ENCODE measurements at places on chromosomes 16 and 17.

DNA sequence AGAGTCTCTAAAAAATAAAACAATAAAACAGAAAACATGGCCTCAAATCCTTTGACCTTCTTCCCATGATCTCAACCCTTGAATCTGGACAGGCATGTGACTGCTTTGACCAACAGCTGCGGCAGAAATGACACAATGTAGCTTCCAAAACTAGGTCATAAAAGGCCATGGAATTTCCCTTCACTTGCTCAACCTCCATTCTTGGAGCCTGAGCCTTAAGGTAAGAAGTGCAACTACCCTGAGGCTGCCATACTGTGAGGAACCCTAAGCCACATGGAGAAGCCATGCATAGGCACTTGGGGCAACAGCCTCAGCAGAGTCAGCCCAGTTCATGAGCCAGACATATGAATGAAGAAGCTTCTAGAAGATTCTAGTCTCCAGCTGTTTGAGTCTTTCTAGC lies 75.7 kb upstream of the BRD7 start:
- DNase-seq, result no peak

DNA sequence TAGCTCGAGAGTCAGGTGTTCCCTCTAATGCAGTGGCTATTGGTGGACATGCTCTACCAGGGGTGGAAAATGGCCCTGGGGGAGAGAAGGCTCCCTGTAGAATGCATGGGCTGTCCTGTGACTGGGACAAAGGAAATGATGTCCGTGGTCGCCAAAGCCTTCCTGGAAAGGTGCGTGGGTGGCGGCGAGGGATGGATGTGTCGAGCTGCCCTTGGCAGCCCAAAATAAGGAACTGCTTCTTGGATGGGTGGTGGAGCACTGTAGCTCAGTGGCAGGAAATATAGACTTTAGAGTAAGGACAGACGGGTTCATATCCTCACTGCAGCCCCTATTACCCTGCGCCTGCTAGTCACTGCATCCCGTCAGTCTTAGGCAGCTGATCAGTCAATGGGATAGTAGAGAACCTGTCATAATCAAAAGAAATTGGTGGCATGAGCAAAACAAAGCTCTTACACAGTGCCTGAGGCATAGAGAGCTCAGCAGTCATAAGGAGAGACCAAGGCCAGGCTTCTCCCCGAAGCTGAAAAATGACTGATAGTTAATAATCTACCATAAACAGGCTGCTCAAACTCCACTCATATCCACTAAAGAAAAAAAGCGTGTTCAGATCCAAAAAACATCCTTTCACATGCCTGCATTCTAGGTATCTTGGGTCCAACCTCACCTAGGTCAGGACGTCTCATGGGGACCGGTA lies 123.5 kb upstream of the PLCG2 start:
- DNase-seq, result no peak

- no peak for DNase-seq
Measured at GRCh38 chr17:62987136-62987535, 21.1 kb downstream of the TANC2 start.

DNA sequence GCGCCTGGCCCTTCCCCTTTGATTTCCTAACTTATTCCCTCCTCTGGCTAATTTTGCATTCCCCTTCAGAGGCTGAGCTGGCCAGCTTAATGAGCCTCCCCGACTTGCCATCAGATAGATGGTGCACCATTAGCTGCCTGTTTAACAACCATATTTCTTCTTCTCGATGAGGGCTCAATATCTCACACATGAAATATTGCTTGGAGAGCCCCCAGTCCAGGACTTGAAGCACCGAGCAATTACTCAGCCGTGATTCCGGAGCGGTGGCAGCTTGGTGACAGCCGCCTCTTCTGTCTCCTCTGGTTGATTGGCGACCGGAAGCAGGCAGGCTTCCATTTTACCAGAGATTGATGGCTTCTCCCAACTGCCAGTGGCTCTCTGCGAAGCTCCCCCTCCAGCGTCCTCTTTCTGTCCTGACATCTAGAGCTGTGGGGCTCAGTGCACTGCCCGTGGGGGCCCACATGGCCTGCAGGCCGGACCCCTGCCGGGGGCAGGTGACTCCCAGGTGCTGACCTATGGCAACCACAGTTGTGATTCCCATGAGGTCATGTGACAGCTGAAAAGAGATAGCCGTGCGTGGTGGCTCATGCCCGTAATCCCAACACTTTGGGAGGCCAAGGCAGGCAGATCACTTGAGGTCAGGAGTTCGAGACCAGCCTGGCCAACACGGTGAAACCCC lies 133.7 kb upstream of the SEC14L1 start:
- DNase-seq, result no peak

DNA sequence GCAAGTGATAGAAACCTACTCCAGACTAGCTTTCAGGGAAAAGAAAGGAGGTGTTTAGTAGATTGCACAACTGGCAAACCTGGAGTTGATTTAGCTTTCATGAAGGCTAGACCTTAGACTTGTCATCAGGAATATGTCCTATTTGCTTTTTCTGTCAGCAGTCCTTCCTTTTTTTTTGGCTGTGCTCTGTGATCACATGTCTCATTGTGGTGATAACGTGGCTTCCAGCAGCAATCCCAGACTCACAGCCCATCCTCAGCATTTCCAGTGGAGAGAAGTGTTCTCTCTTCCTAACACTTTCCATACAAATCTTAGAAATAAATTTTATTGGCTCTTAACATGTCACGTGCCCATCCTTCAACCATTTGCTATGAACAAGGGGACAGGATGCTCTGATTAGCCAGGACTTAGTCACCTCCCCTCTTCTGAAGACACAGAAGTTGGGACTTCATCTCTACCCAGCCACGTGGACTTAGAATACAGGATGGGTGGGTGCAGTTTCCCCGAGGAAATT lies 74.7 kb downstream of the CDH13 start:
- DNase-seq, result no peak

All from activated CD4-positive, CD25-positive, alpha-beta regulatory T cell (primary cell).